ENCODE measurements at places on chromosomes 3 and 15.

- no peak for DNase-seq
Measured at GRCh38 chr3:28028554-28028953, 212.9 kb upstream of the CMC1 start.

DNA sequence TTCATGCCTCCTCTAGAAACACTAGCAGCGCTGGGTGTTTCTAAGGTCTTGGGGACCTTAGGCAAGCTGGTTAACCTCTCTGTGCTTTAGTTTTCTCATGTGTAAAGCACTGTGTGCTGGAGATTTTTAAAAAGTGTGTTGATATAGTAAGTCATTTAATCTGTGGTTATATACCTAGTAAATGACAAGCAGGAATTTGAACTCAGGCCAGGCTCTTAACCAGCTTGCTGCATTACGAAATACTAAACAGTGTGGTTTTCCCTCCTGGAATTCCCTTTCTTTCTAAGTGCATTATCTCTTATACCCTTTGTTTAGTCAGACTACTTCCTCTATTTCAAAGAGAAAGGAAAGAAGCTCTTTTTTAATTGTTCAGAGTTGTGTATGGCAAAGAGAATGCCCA is 26.5 kb downstream of the NEO1 start:
- DNase-seq, result no peak

DNA sequence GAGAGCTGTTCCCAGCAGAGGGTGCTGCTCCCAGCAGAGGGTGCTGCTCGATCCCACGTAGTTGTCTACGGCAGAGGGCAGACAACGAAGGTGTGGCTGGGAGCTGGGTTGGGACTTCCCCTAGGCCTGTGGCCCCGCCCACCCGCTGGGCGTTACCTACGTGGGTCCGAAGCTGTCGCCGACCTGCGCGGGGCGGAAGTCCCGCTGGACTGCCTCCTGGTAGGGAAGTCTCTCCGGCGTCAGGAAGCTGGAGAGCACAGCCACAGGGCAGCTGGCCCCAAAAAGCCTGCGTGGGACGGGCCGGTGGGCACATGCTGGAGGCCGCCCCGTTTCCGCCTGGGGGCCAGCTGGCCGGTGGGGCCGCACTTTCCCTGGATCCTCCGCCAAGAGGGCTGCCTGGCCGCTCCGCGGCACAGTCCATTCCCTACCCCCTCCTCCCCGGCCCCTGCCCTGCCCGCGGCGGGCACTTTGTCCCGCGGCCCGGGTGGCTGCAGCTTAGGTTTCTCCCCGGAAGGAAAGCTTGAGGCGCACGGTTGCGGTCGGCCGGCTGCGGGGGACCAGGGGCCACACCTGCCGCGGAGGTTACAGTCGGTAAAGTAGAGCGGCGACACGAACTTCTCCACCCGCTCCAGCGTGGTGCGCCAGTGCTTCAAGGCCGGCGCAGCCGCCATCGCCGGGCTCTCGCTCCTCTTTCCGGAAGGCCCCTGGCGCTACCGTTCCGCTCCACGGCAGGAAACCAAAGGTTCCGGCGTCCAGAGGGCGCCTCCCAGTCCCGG is at the start of gene MAN2C1:
Gene MAN2C1 (minus strand): TSS at position 695 of the 776 bp plus-strand sequence. CDS start 24 bp downstream, at position 671.
- DNase-seq, result peak; percentile 87

DNA sequence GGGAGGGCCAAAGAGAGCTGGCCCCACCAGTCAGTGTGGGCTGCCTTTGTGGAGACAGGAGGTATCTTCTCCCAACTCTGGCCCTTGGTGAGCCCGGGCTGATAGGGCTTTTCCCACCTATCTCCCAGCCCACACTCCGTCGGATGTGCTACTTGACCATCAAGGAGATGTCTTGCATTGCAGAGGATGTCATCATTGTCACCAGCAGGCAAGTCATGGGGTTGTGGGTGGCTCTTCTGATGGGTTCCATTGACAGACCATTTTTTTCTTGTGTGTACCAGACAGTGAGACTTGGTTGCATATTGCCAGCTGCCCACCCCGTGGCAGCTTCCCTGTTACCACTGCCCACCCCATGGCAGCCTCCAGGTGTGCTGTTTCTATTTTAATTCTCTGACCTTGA is 3.3 kb downstream of the COPG1 start:
- no peak for DNase-seq
